ENCODE measurements at places on chromosomes 12 and 14. TPM values are rescaled to one million over a fixed set of nuclear protein-coding genes. Genes with fewer than 3 reads are reported as not detected.

Gene SYT1
- 25.2 TPM for total RNA-seq

Gene ACRBP
- 0.26 TPM for total RNA-seq

Gene FBLN5
- total RNA-seq = 54.9 TPM

Gene SLC17A8
- total RNA-seq = not detected

Gene USP5
- 90.6 TPM for total RNA-seq

Gene IKZF4
- 2.4 TPM for total RNA-seq

Gene CFAP54
- 1.8 TPM for total RNA-seq

Gene GPRC5A
- 56.1 TPM for total RNA-seq
